ENCODE measurements at places on chromosomes 3 and 15.

- no peak for DNase-seq
Measured at GRCh38 chr3:25404569-25404968, 23.5 kb upstream of the RARB start.

- no peak for DNase-seq
Measured at GRCh38 chr3:169661361-169662131, 2.0 kb downstream of the MECOM start.

GRCh38 chr3:46141813-46142212, 66.3 kb downstream of the CCR1 start:
- no peak for DNase-seq

DNA sequence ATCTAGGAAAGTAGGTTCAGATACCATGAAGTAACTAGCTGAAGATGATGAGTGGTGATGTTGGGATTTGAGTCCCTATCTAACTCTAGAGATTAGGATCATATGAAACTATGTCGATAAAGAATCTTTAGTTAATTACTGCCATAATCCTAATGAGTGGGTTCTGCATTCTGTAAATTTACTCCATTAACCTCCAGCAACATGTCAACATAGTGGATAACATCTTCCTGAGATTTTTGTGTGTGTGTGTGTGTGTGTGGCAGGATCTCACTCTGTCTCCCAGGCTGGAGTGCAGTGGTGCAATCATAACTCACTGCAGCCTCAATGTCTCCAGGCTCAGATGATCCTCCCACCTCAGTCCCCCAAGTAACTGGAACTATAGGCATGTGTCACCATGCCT, 272.9 kb upstream of the DPH6 start:
- no peak for DNase-seq

GRCh38 chr15:42131826-42132806, 24.3 kb downstream of the PLA2G4F start:
- DNase-seq, result no peak

DNA sequence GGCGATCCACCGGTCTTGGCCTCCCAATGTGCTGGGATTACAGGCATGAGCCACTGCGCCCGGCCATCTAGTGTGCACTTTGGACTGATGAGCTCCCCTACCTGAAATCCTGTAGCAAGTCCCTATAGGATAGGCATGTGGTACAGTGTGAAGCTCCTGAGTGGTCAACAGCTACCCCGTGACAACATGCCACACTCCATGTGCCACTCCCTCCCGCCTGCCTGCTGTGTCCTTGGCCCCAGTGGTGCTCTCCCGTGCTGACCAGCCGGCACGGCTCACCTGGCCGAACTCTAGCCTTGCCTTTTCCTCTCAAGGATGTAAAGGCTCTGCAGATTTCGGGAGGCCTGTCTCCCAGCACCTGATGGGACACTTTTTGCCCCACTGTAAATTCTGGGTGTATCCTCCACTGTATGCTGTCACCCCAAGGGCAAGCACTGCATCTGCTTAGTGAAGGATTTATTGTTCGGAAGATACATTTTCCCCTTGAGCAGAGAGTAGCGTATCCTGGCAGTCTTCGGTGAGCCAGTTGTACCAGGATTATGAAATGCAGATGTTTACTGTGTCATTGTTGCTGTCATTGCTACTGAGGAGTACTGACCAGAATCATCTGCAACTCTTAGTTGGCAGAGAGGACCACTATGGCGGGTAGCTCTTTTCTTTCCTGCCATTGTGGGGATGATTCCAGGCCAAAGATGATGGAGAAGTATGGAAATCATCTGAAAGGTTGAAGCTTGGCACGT, 64.7 kb downstream of the IGF1R start:
- no peak for DNase-seq

DNA sequence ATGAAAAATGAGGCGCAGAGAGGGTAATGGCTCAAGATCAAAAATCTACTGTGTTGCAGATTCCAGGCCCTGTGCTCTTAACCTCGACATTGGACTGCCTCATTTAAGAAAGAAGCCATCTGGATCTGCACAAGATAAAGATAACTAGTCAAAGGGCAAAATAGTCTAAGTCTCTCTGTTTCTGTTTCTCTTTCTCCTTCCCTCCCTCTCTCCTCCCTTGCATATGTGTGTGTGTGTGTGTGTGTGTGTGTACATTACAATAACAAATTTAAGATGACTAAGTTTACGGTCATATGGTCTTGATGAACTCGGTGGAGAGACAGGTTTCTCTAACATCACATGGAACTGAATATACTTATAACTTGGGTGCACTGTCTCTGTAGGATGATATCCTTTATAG, 69.2 kb downstream of the MEIS2 start:
- no peak for DNase-seq

GRCh38 chr15:75712668-75713337, at the start of gene CSPG4:
Gene CSPG4, minus strand, starts transcription at chr15:75712848. Its CDS starts 93 bp downstream, at chr15:75712755.
- no peak for DNase-seq

DNA sequence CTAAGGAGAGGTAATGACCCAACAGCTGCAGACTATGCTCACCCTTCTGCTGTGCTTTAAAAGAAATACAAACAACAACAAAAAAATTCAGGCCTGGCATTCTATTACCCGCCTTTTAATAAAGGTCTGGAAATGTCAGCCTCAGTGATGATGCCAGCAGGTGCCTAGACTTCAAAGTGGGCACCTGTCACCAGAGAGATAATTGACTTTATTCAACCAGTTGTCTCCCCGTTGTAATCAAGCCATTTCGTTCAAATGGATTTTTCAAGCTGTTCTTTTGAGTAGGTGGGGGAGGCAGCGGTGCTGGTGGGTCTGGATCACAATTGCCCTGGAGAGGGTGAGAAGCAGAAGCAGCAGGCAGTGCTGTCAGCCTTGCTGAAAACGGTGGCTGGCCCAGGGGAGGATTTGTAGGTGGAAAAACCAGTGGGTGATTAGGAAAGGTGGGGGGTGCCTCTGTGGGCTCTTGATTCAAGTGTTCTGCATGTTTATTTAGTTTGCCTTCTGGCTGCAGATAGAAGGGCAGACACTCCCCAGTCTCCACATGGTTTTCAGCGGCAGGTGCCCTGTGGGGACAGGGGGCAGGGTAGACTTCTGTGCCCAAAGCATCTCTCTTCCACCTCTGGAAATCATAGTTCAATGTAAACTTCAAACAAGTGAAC, 300.2 kb upstream of the SLCO3A1 start:
- DNase-seq, result no peak

DNA sequence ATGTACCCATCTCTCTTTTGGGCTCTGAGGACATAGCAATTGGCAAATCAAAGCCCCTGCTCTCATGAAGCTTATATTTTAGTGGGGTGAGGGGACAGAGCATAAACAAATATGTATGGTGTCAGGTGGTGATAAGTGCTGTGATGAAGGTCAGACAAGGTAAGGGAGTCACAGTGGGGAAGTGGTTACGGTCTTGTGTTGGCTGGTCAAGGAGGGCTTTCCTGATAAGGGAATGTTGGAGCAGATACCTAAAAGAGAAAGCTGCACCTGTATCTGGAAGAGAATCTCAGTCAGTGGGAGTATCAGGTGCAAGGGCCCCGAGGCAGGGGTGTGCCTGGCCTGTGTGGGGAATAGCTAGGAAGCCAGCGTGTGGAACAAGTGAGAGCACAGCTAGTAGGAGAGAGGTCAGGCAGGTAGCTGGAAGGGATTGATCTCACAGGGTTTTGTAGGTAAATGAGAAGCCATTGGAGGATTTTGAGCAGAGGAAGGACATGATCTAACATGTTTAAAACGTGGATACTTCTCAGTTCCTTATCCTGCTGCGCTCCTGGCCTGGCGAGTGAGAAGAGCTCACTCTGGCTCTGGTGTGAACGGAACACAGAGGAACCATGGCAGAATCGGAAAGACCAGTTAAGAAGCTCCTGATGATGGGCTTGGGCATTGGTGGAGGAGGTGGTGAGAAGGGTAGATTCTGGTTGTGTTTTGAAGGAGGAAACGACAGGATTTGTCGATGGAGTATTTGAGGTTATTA, 35.5 kb downstream of the MRAS start:
- no peak for DNase-seq

DNA sequence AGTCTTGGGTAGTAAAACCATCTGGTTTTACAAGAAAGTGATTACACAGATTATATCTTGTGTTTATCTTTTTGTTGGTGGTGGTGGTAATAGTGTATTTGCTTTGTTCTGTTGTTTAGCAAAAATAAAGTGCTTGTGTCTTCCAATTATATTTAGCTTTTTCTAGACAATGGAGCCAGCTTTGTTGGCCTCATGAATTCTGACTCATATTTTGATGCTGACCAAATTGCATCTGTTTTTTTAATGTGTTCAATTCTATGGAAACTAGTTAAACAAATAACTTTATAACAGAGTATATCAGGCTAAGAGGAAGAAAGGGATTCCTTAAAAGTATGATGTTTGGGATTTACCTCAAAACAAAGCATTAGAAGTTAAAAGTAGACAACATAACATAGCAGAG, 69.3 kb upstream of the BFSP2 start:
- no peak for DNase-seq

- DNase-seq, result no peak
Measured at GRCh38 chr3:46903341-46904302, 26.1 kb downstream of the PTH1R start.

GRCh38 chr3:192861972-192862371, 55.7 kb downstream of the MB21D2 start:
- DNase-seq, result no peak

DNA sequence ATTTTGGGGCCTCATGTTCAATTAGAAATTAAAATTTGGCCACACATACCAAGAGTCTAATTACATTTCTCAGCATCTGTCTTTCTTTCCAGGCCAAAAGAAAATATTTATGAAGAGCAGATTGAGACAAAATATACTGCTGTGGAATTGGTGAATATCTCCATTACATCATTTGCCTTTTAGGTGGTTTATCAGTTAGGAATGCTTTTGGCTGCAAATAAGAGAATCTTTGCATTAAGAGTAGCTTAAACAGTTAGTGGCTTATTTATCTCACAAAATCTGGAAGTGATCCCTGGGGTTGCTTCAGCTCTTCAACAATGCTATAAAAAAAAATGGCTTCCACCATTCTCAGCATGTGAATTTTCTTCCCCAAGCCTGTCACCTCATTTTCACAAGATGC, 308.7 kb downstream of the MAGI1 start:
- no peak for DNase-seq

GRCh38 chr3:27349832-27350231, 19.4 kb downstream of the NEK10 start:
- no peak for DNase-seq

- no peak for DNase-seq
Measured at GRCh38 chr3:64053581-64053980, 30.3 kb upstream of the PSMD6 start.

DNA sequence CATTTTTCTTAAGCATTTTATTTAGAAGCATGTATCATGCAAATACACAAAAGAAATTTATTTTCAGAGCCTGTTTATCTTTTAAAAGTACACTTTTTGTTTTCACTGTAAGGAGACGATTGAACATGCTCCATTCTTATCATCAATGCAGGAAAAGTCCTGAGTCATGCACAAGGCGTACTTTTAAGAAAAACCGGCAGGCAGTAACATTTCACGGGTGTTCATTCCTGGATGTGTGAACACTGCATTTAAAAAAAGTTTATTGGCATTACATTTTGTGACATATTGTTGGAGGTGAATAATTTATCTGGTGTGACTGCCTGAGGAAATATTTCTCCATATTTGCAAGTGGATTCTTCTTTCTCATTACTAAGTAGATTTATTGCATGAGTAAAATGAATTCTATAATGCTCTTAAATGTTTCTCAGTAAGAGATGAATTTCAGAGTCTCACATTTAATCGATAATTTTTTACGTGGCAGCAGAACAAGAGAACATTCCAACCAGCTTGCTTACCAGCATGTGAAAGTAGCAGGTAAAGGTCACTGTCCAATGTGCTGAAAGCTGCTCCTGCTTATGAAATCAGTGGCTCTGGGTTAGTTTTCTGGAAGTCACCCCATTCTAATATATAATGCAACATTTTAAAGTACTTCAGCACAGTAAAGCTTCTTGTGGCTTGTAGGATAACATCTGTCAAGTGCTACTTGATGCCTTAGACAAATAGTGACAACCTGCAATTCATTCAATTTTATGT, 87.0 kb downstream of the SV2B start:
- no peak for DNase-seq

DNA sequence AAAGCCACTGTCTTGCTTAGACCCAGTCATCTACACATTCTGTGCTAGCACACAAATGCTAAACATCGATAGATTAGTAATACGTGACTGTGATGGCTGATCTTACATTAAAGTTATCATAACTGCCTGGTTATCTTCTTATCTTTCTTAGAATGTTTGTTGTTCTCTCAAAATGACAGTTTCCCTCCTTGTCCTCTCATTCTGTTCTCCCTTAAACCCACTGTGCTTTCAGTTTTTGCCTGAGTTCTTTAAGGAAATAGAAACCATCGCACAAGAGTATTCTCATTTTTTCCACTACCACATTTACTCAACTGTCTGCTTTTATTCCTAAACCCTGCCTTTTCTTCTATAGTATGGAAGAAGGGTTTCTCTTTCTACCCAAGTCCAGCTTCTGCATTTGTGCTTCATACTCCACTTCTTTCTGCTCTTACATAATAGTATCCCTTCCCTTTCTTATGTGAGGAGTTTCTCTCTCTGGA, 17.1 kb downstream of the STX19 start:
- DNase-seq, result no peak

Data from stimulated activated CD8-positive, alpha-beta memory T cell treated with anti-CD3 and anti-CD28 coated beads, Interleukin-7, amount 100 ng/mL, for 24 hours (primary cell).